AG04449 (cell line): ENCODE measurements at places on chromosomes 1 and 21.
A peak's percentile ranks its signal among the peaks of the same experiment; 100 is the strongest.

GRCh38 chr1:234221601-234222000 is 151.7 kb upstream of the COA6 start:
- no peak for DNase-seq

- DNase-seq, result no peak
These were observed 3.0 kb downstream of the ADAM30 start for GRCh38 chr1:119893238-119893791.

DNA sequence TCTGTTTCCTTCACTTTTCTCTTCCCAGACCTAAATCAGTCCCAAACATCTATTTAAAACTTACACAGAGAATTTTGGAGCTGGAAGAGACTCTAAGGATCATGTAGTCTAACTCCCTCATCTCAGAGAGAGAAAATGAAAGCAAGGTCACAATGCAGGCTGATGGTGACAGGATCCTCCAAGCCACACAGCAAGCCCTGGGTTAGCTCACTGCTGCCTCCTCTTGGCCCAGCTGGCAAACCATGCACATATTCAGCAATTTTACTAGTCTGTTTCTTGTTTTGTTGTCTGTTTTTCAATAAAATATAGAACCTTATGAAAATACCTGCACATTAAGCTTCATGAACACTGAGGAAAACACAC is 27.7 kb upstream of the LY9 start:
- DNase-seq, result no peak

DNA sequence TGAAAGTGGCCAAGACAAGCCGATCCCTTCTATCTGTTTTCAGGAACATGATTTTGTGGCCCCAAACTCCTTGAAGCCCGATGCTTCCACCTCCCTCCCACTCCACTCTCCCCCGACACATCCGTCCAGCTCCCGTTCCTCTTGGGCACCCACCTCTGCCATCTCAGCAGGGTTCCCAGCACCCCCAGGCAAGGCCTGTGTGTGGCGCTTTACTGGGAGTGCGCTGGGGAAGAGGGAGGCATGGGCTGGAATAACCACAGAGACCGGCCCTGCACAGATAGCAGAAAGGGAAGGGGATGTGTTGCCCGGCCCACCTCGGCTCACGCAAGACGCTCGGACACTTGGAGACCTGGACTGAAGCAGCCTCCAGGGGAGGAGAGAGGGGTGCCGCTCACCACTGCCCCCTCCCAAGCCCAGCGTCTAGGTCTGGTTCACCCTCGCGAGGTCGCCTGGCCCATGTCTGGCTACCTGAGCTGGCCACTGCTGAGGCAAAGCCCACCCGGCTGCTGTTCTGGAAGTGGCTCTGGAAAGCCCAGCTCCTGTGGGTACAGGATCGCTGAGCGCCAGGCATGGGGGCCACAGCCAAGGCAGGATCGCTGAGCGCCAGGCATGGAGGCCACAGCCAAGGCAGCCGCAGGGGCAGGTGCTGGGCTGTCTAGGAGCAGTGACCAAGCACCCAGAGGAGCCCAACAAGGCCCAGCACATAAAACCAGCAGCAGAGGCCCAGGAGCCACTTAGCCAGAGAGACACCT is 23.8 kb upstream of the COL18A1 start:
- DNase-seq, result no peak

GRCh38 chr21:44700101-44701022 is 3.4 kb downstream of the KRTAP10-12 start:
- DNase-seq, result no peak

GRCh38 chr1:12249181-12249580 is 19.4 kb downstream of the VPS13D start:
- peak; percentile 40 for DNase-seq

GRCh38 chr1:91809317-91809716 is 76.6 kb downstream of the TGFBR3 start:
- no peak for DNase-seq

DNA sequence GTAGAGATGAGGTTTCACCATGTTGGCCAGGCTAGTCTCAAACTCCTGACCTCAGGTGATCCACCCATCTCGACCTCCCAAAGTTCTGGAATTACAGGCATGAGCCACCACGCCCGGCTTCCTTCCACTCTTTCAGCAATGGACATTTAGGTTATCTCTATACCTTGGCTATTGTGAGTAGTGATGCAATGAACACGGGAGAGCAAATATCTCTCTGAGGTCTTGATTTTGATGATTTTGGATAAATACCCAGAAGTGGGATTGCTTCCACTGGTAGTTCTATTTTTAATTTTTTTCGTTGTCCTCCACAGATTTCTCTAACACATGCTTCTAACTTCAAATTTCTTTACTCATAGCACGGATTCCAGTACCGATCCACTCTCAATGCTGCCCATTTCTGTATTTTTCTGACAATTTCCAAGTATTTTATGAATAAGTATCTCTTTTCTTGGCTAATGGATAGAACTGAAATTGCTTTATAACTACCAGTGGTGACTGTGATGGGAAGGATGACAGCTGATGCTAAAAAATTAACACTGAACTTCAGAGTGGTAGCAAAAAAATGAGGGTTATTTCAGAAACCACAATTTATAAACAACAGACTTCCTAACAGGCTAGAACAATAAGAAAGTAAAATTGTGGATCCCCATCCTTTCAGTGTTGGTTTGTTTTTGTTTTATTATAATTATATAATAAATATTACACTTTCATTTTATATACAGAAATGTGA is 327.5 kb upstream of the RUNX1 start:
- no peak for DNase-seq

- no peak for DNase-seq
These were observed at the start of gene HCRTR1 for GRCh38 chr1:31617218-31617915. Gene HCRTR1, plus strand, starts transcription at chr1:31617689. Its CDS starts 1,504 bp downstream, at chr1:31619193.

DNA sequence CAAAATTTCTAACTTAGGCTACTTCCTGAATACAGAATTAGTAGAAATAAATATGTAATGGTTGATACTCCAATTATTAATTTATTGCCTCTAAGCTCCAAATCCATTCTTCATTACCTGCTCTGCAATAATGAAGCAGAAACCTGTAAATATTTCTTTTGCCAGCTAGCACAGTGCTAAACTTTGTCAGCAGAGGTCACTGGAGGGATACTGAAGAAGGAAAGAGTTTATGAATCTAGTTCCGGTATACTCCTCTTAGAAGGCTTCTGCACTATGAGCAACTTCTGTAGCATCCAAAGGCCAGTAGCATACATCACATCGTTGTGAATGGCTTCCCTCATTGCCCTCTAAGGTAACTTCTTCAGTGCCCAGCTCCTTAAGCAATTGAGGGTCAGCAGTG is 81.0 kb upstream of the LHX8 start:
- DNase-seq, result no peak

DNA sequence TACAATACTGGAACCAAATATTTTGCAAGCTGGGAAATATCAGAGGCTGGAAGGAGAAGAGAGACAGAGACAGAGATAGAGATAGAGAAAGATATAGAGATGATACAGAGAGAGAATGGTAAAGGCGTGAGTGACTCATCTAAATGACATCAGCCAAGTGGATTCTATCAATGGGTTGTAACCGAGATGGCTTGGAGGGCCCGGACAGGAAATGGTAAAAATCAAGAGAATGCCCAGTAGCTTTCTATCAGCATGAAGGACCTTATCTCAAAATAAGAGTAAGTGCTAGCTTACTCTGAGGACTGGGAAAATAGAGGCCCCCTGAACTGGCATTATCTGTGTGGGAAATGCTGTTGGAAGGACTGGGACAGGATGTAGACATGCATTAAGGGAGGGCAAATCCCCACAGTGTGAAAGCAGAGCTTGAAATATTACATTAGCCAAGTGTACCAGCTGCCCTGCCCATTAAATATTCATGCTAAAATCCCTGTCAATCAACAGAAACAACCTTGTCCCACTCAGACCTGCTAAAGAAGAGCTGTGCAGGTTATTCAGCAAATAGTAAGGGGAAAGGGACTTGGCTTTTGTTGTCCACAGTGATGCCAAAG is 76.6 kb upstream of the ZNF644 start:
- DNase-seq, result no peak

- DNase-seq, result no peak
These were observed 62.4 kb upstream of the IGSF21 start for GRCh38 chr1:18045203-18045602.

GRCh38 chr1:9904596-9904995 is 5.5 kb downstream of the CTNNBIP1 start:
- DNase-seq, result peak; percentile 14

GRCh38 chr1:164660412-164660772 is 101.4 kb downstream of the PBX1 start:
- DNase-seq, result no peak

GRCh38 chr1:165851034-165851658 is 23.7 kb downstream of the UCK2 start:
- DNase-seq, result no peak

DNA sequence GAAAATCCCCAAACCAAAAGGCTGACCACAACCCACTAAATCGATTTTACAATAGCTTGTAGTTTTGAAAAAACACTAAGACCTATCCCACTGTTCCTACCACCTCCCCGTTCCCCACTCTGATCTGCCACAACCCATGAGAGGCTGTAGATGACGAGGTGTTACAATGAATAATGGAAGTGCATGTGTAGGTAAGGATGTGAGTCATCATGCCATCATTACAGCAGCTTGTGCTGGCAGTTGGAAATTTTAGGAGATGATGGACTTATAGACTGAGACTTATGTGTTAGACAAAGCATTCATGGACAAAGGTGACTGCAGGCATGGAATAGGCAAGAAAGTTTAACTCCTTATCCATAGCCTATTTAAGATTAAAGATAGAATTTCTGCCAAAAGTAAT is 184.7 kb upstream of the CACYBP start:
- no peak for DNase-seq

- no peak for DNase-seq
These were observed 3.5 kb upstream of the TIAM1 start for GRCh38 chr21:31347435-31348032.

- DNase-seq, result no peak
These were observed 688.9 kb downstream of the USP25 start for GRCh38 chr21:16418642-16419041.

DNA sequence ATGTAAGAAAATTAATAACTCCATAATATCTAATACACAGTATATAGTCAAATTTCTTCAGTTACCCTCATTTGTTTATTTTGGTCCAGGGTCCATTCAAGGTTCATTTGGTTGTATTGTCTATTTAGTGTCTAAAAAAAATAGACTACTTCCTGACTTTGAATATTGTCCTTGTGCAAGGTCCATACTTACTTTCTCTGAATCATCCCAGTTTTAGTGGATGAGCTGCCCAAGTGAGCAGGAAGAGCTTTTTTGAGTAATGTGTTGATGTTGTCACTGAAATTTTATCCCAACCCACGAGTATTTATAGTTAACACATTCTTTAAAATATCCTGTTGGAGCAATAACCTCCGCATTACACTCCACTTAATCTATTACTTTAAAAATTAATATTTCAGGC is 45.6 kb upstream of the FASLG start:
- DNase-seq, result no peak

- no peak for DNase-seq
These were observed 68.1 kb upstream of the EXO1 start for GRCh38 chr1:241779897-241780296.

- DNase-seq, result no peak
These were observed 738.8 kb downstream of the AMY1C start for GRCh38 chr1:104488296-104489015.

DNA sequence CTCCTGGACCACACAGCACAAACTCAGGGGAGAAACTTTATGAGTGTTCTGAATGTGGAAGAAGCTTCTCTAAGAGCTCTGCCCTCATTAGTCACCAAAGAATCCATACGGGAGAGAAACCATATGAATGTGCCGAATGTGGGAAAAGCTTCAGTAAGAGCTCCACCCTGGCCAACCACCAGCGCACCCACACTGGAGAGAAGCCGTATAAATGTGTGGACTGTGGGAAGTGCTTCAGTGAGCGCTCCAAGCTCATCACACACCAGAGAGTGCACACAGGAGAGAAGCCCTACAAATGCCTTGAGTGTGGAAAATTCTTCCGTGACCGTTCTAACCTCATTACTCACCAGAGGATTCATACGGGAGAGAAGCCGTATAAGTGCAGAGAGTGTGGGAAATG is 22.5 kb downstream of the ZSCAN20 start:
- no peak for DNase-seq

- DNase-seq, result no peak
These were observed 70.8 kb upstream of the CLDN14 start for GRCh38 chr21:36550761-36551160.

DNA sequence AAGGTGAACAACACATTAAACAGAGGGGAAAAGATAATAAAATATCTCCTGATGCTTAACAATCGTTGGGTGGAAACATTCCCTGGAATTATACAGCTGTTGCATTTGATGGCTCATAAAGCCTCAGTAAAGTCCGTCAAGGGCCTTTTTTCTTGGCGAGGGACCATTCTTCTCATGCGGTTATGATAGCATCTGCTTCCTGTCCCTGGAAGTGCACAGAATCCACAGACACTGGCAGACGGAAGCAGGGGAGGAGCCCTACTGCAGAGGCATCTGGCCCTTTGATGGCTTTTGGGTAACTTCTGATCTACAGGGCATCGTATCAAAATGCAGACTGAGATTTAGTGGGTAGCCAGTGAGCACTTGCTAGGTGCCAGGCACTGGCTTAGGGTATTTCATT is 286.9 kb downstream of the KIF26B start:
- DNase-seq, result no peak

DNA sequence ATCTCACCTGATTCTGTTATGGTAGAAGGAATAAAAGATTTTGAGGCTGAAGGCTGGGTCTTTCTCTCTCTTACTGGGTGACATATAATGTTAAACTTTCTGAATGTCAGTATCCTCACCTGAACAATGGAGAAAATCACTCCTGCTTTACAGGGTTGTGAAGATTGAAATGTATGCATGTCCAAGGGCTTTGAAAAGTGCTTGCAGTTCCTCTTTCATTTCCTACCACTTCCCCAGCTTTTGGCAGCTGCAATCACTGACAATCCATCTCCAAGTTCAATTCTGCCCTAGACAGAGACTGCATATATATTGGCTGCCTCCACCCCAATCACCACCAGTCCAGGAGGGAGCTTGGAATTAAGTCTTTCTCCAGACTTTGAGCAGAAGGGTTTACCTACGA is 39.8 kb downstream of the FAM78B start:
- no peak for DNase-seq

- DNase-seq, result no peak
These were observed 9.2 kb downstream of the AGPAT3 start for GRCh38 chr21:43874085-43874805.

DNA sequence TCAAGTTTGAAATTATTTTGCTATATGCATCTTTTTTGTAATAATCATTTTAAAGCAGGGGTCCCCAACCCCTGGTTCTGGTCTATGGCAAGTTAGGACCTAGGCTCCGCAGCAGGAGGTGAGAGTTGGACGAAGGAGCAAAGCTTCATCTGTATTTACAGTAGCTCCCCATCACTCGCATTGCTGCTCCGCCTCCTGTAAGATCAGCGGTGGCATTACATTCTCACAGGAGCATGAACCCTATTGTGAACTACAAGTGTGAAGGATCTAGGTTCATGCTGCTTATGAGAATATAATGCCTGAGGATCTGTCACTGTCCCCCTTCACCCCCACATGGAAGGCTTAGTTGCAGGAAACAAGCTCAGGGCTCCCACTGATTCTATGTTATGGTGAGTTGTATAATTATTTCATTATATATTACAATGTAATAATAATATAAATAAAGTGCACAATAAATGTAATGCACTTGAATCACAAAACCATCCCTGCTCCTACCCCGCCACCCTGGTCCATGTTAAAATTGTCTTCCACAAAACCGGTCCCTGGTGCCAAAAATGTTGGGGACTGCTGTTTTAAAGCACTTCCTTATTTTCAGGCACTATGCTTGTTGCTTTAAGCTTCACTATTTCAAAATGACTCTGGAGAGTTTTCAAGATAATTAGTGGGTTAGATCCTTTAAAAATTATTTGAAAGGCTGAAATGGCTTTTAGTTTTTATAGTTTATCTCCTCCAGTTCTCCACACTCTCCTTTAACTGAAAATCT is 74.8 kb downstream of the PLA2G4A start:
- no peak for DNase-seq

- DNase-seq, result no peak
These were observed 3.2 kb upstream of the ADIPOR1 start for GRCh38 chr1:202961220-202961880.
